ENCODE measurements at places on chromosomes 7 and 10.
A peak's percentile ranks its signal among the peaks of the same experiment; 100 is the strongest.

DNA sequence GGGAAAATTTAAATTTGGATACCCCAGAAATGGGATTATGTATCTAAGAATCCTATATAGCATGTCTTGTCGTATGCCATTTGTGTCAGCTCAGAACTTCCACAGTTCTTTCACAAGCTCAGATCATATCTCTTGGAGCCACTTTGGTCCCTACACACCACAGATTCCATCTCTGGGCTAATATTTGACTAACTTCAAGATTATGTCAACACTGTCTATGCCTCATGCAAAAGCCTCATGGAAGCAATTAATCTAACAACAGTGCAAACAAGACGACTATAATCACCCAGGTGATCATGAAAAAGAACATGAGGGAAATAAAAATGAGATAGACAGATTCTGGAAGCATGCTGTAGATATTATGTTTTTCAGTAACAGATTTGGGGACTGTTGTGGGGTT lies 189.1 kb downstream of the LRRTM3 start:
- no peak for DNase-seq

DNA sequence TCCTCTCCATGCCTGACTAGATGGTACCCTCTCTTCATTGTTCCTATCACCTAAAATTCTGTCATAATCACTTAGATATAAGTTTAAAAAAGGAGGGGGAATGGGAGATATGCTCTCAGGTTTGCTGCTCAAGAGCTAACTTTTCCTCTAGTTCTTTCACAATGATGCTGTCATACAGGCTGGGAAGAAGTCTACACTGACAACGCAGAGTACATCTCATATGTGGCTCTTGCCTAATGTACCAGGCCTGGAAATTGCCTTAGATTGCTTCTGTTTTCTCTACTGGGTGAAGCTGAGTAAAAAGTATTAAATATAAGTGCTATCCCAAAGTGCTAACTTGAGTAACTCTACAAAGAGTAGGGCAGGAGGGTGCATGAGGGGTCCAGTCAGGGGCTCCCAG lies 43.8 kb upstream of the BET1 start:
- no peak for DNase-seq

- DNase-seq = no peak
Measured at GRCh38 chr7:141360803-141361202, 190.4 kb upstream of the AGK start.

DNA sequence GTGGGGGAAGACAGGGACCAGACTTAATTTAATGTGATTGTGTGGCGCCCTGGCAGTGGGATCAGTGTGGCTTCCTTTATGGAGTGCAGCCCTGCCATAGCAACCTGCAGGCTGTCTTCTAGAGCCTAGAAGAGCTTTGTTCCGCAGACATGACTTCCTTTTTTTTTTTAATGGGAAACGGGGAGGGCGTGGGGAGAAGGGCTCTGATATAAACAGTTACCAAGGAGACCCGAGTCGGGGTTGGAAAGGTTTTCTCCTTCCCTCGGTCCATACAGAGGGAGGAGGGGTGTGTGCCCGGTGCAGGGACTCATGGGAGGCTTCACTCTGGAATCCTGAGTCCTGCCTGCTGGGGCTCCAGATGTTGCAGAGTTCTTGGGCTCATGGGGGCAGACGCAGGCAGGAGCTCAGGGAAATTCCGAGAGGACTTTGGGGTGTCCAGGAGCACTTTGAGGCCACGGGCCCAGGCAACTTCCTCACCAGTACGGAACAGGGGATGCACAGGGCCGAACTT lies 26.9 kb downstream of the TMEM120A start:
- DNase-seq = no peak

DNA sequence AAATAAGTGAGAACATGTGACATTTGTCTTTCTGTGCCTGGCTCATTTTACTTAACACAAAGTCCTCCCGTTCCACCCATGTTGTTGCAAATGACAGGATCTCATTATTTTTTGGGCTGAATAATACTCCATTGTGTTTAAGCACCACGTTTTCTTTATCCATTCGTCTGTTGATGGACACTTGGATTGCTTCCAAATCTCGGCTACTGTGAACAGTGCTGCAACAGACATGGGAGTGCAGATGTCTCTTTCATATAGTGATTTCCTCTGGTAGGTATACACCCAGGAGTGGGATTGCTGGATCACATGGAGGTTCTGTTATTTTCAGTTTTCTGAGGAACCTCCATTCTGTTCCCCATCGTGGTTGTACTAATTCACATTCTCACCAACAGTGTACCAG lies 264.4 kb upstream of the GALNT17 start:
- no peak for DNase-seq

DNA sequence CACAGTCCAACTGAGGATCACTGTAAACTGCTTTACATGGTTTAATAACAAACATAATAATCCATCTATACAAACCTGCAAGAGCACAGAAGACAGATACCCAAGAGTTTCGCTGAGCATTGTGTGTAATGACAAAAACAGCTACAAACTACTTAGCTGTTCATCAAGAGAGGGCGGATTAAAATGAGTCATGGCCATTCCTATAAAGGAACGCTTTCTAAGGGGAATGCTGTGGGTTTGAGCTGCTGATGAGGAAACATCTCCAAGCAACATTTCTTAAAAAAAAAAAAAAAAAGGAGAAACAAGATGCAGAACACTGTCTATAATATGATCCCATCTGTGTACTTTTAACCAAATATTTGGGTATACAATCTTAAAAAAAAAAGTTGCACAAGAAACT lies 33.8 kb downstream of the VOPP1 start:
- peak; percentile 34 for DNase-seq

GRCh38 chr10:26737730-26738129 lies 40.2 kb downstream of the PDSS1 start:
- peak; percentile 30 for DNase-seq

DNA sequence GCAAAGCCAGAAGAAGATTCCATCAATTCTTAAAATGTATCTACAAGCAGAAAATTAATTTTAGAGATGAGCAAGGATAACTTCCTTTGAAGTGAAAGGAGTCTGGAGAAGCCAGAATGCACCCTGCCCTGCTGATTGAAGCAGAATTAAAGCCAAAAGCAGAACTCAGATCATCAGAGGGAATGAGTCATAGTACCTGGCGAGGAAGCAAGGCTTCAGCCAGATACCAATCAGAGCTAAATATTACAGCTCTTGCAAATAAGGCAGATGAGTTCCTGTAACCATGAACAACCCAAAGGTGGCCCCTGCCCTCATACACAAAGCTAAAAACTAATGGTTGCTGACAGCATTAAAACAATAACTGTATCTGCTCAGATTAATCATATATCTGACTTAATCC lies 10.4 kb downstream of the HTR7 start:
- no peak for DNase-seq

- DNase-seq = no peak
Measured at GRCh38 chr7:8762803-8763202, 329.4 kb downstream of the NXPH1 start.

DNA sequence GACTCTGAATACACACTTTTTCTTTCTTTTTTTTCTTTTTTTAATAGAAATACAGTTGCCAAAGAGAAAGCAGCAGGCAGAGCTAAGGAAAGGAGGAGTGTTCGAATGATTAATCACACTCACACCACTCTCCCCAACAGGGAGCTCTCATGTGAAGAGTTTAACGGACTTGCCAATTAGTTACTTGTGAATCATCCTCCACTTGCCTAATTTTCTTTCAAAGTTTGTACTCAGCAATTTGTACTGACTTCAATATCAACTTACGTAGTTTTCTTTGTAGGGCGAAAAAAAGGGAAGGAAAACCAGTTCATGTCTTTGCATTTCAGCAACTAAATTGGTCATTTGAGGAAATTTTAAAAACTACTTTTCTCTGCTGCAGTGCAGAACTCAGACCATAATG lies 109.2 kb downstream of the PIP4K2A start:
- DNase-seq = no peak

GRCh38 chr7:158255558-158255957 lies 332.1 kb downstream of the PTPRN2 start:
- DNase-seq = no peak

GRCh38 chr10:29736366-29737073 lies 101.7 kb upstream of the SVIL start:
- DNase-seq = peak; percentile 60

- no peak for DNase-seq
Measured at GRCh38 chr7:106220307-106220706, 64.5 kb downstream of the NAMPT start.

DNA sequence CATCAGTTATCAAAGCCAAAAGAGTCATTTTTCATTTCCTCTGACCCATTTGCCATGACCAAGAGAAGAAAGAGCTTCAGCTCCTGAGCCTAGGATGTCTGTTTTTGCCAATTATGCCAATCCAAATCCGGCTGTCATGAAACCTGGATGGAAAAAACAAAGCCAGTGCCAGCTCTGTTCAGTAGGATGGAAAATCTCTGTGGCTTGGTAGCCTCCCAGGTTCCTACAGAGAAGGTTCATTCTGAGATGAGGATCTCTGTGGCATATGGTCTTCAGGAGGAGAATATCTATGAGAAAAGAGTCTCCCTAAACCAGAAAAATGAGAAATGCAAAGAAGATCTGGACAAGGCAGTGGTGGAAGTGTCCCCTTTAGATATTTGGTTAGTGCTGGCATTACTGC lies 475.4 kb downstream of the CNTNAP2 start:
- no peak for DNase-seq

DNA sequence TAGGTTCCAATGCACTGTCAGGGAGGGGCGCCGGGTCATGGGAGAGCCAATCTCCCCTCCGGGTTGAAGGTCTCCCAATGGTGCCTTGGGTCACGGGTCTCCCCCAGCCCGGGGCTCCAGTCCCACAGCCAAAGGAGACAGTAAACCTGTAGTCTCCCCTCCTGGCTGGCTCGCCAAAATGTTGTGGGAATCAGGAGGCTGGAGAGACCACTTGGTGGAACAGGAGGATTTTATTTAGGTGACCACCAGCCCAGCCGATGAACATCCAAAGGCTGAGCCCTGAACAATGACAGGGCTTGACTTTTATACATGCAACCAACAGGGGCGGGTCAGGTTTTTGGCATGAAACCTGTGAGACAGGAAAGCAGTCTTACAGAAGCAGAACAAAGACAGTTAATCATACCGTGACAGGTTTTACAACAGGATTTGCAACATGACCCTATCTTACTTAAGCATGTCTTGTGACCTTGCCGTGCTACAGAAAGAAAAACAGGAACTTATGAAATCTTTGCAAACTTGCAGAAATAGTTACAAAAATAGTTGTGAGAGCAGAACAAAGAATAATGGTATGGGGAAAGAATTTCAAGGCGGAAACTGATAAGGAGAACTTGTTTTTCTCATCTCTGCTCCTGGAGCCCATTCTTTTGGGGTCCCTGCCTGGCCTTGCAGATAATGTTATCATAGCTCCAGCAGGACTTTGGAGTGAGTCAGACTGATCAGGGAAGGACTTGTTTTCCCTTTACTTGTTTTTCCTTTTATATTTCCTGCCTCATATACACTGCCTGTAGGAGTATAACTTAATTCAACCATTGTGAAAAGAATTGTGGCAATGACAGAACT lies 7.1 kb downstream of the ERV3-1 start:
- no peak for DNase-seq

GRCh38 chr7:142181211-142181610 lies 69.7 kb downstream of the MGAM2 start:
- no peak for DNase-seq
